ENCODE measurements at places on chromosomes 6 and 20.
A peak's percentile ranks its signal among the peaks of the same experiment; 100 is the strongest.

DNA sequence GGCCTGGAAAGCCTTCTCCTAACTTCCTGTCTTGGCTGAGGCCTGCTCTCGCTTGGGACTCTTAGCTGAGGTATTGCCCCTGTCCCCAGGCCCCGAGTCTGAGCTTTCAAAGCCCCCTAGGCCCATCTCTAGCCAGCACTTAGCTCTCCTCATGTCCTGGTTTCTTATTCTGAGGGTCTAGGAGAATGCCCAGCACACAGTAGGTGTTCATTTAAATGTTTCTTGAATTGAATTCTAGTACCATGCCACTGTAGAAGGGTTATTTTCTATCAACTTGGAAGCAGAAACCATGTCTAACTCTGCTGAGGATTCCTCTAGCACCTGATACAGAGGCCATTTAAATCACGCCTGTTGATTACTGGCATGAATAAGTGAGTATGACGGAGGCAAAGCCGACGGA lies 98.5 kb downstream of the VEGFA start:
- DNase-seq: no peak

GRCh38 chr6:35096129-35096862 lies 44.8 kb downstream of the TCP11 start:
- peak; percentile 58 for DNase-seq

DNA sequence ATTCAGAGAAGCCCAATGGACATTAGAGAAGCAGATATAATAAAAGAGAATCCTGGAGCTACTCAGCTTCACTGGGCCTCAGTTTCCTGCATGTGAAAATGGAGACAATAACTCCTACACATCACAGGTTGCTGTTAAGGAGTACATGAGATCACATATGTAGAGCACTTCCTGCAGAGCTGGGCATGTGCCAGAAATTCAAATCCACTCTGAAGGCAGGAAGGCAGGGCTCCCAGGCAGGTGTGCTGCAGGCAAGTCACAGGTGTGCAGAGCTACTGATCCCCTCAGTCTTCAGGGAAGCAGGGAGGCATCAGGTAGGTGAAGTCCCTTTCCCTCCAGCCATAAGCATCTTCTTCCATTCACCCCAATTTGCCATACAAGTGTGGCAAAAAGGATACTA lies 48.0 kb downstream of the DST start:
- no peak for DNase-seq

DNA sequence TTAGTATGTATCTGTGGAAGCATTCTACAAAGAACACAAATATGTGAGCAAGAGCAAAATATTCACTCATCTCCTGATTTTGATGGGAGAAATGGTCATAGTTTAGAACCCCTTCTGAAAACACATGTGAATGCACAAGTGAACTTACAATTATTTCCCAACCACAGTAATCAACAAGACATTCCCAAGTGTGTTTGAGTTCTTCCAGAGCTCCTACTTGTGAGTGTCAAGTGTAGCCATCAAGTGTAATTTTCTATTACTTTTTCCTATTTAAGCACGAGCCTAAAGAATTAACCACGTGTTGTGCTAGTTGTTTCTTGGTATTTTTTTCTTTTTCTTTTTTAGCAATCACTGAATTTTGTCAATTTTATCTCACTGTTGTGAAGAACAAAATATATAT lies 402.3 kb downstream of the NKAIN2 start:
- DNase-seq: no peak

- DNase-seq: peak; percentile 21
Observed at GRCh38 chr6:63904650-63905248, 269.1 kb downstream of the PHF3 start.

- DNase-seq: no peak
Observed at GRCh38 chr6:18410412-18410811, 23.3 kb downstream of the RNF144B start.

- DNase-seq: no peak
Observed at GRCh38 chr6:51908243-51908642, 179.2 kb downstream of the PKHD1 start.

- DNase-seq: no peak
Observed at GRCh38 chr6:72037006-72037405, 150.7 kb downstream of the RIMS1 start.

DNA sequence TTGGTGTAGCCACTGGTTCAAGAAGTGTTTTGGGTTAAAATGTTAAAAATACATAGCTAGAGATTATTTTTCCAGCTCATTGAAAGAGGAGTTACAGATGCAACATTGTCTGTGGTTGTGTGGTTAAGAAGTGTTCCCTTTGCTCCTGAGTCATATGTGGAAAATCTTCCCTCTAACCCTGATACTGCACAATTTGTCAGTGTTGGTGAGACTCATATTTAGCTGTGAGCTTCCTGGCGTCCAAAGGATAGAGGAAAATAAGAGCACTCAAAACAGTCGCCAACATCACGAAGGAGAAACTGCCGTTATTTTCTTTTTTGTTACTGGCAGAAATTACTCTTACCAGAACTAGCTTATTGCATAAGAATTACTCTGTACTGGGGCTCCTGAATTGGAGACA lies 250.4 kb downstream of the CDH4 start:
- DNase-seq: no peak

GRCh38 chr20:45341939-45342854 lies 6.0 kb downstream of the SDC4 start:
- no peak for DNase-seq

GRCh38 chr6:47663462-47664216 lies 34.7 kb upstream of the ADGRF4 start:
- no peak for DNase-seq

- no peak for DNase-seq
Observed at GRCh38 chr6:11774426-11774825, 4.2 kb downstream of the ADTRP start.

DNA sequence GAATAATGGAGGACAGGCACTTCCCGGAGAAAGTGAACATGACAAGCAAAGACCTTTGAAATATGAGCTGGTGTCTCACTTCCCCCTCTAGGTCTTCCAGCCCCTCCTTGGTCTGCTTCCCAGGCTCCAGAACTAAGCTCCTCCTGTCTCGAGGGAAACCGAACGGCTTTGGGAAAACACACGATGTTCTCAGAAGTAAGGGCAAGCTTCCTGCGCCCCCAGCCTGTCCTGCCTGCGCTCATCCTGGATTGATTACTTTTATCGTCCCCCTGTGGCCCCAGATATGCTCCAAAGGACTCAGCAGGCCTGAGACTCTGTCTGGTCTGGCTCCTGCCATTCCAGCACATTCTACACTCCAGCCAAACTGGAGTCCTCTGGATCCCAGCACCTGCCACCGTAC lies 83.4 kb downstream of the ZNF217 start:
- no peak for DNase-seq

GRCh38 chr6:14717307-14717706 lies 528.6 kb upstream of the JARID2 start:
- no peak for DNase-seq

GRCh38 chr6:168400037-168400436 lies 40.9 kb upstream of the SMOC2 start:
- DNase-seq: no peak

GRCh38 chr6:96975852-96976251 lies 51.3 kb downstream of the KLHL32 start:
- no peak for DNase-seq

DNA sequence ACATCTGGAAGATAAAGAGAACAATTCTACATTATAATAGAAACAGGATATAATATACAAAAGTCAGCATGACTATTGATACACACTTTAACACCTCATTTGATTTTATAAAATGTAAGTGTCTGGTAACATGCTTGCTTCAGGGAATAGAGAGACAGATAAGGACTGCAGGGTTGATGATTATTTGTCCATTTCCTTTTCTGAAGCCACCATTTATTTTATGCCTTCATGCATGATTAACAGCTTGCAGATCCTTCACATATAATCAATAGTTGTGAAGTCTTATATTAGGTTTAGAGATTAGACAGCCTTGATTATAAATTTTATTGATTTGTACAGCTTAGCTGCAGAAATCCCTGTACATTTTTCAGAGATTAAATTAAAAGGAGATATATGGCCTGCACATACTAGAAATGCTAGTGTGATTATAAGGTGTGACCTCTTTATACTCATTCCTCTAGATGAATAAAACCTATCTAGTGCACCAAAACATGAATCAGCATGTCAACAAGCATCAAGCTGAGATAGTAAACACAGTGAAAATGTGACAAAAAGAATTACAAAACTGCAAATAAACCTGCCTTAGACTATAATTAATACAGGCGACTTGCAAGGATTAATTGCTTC lies 198.8 kb upstream of the THEMIS start:
- no peak for DNase-seq

DNA sequence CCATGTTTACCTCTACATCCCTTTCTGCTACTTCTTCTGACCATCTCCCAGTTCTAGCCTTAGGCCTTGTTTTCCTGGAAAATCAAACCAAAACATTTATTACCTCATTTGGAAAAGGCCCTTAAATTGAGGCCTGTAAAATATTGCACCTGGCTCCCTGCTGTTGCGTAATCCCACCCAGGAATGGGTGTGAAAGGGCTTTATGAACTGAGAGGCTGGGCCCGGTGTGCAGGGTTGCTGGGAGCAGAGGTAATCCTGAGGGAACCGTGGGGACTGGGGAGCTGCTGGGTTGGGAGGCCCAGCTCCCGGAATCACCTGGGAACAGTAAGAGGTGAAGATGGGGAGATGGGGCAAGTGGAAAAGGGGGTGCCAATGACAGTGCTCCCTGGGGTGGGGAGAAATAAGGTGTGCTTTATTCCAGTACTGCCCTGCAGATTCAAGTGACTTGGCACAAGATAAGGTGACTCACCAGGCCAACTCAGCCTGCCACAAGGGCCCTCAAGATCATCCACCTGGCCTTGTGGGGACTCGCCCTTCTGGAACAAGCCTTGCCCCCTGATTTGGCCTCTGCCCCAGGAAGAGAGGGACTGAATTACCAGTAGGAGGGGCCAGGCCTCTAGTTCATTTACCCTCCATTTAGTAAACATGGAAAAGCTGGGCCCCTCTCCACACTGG lies 44.2 kb downstream of the KCNK5 start:
- DNase-seq: no peak

DNA sequence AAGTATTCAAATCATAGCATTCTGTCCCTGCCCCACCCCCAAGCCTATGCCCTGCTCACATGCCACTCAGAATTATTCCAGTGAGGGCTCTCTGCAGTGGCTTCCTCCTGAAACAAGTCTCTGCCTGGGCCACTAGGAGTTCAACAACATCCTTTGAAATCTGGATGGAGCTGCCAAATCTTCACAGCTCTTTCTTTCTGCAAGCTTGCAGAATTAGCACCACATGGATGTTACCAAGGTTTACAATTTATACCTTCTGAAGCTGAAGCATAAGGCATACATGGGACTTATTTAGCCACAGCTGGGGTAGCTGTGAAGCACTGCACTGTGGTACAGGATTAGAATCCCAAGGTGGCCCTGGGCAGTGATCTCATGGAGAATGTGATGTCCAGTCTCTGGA lies 577.5 kb downstream of the CD109 start:
- DNase-seq: no peak

- no peak for DNase-seq
Observed at GRCh38 chr6:15037253-15037652, 208.6 kb upstream of the JARID2 start.

GRCh38 chr6:139863346-139863745 lies 488.9 kb upstream of the CITED2 start:
- DNase-seq: peak; percentile 50

- no peak for DNase-seq
Observed at GRCh38 chr20:25580711-25581110, 4.6 kb downstream of the NINL start.

DNA sequence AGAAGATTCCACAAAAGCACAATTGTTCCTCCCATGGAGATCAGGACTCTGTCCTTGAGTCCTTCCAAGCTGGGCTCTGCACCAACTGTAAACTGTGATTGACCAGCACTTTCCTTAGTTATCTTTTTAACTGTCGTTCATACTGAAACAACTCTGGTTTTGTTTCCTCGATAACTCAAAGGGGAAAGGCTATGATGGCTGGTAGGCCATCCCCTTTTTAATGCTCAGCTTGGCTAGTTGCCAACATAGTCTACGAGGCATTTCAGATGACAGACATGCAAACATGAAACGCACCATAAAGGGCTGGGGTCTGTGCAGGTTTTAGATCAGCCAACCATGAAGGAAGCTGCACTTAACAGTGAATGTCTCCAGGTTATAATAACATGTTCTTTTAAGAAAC lies 497.1 kb upstream of the ARID1B start:
- DNase-seq: no peak

GRCh38 chr6:160990847-160991405 lies 643 bp upstream of the MAP3K4 start:
- DNase-seq: no peak

- no peak for DNase-seq
Observed at GRCh38 chr6:20197251-20197650, 15.0 kb downstream of the MBOAT1 start.

DNA sequence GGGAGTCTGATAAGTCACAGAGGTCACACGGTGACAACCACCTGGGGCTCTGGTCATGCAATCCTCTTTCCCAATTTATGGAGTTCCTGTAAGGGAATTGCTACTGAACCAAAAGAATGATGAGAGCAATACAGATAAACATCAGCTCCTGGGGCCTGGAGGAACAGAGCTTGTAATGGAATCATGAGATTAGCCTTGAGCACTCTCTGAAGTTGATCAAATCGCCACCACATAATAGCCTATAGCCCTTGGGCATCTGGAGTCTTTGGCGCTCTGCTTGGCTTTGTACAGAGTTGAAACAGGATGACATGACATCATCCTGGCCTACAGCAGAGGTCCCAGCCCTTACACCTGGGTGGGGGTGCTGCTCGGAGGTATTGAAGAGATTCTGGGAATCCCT lies 154.3 kb upstream of the DTNBP1 start:
- DNase-seq: no peak

DNA sequence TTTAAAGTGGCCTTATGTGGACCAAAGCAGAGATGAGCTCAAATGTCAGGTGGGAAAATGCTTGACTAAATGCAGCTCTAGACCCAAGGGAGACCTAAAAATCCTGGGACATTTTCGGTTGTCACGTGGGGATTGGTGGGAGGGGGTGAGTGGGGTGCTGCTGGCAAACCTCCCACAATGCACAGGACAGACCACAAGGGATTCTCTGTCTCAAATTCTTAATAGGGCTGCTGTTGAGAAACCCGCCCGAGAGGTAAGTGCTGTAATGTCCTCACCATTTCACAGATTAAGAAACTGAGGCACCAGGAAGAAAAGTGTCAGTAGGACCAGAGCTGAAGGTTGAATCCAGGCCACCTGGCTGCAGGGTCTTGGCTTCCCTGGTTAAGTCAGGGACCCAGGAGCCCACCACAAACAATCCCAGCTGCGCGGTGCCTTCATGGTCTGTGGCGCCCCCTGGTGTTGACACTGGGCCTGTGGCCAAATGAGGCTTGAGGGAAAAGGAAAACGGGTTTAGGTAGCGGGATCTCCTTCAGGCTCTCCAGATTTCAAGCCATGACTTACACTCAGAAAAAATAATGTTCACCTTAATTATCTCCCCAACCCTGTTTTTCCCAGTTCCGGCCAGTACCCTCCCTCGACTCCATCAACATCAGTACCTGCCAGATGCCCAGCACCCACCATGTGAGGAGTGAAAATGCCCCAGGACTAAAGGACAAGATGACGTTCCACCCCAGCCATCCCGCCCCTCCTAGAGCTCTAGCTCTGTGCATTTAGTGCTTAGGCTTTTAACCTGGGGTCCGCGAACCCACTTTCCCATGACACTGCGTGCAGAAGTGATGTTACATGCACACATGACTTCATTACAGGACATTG lies 7.2 kb downstream of the HLA-G start:
- DNase-seq: no peak
